Neuronal stem cell (in vitro differentiated cells): ENCODE measurements at places on chromosomes 12 and 14.

- DNase-seq: no peak
- no peak overlapping the region for H3K27ac ChIP-seq
- no peak overlapping the region for H3K4me3 ChIP-seq
Observed at GRCh38 chr14:65033181-65033580, 46.5 kb downstream of the FNTB start.

DNA sequence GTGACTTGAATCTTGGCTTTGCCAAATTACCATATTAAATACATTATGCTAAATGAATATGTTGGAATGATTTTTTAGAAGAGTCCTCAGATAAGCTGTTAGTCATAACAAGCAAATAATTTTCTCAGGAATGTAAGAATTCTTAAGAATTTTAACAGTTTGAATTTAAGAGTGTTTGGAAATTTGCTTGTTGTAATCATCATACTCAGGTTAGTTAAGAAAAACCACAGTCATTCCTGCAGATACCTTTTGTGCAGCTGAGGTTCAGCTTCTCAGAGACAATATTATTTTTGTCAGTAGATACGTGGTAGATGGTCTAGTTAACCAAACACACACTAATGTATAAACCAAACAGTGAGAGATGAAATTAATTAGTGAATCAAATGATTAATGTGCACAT lies 8.9 kb downstream of the WNK1 start:
- H3K4me3 ChIP-seq: no peak overlapping the region
- no peaks in the 10 kb centered on the region for H3K27me3 ChIP-seq
- H3K27ac ChIP-seq: no peak overlapping the region
- no peaks in the 10 kb centered on the region for H3K4me1 ChIP-seq

GRCh38 chr14:78566026-78566858 lies 396.1 kb downstream of the NRXN3 start:
- no peaks in the 10 kb centered on the region for H3K36me3 ChIP-seq
- H3K27ac ChIP-seq: no peak overlapping the region
- H3K4me1 ChIP-seq: no peaks in the 10 kb centered on the region
- no peaks in the 10 kb centered on the region for H3K27me3 ChIP-seq
- H3K4me3 ChIP-seq: no peak overlapping the region

- no peaks in the 10 kb centered on the region for H3K27me3 ChIP-seq
- no peak for DNase-seq
Observed at GRCh38 chr14:72573725-72574417, 320.0 kb downstream of the DPF3 start.

DNA sequence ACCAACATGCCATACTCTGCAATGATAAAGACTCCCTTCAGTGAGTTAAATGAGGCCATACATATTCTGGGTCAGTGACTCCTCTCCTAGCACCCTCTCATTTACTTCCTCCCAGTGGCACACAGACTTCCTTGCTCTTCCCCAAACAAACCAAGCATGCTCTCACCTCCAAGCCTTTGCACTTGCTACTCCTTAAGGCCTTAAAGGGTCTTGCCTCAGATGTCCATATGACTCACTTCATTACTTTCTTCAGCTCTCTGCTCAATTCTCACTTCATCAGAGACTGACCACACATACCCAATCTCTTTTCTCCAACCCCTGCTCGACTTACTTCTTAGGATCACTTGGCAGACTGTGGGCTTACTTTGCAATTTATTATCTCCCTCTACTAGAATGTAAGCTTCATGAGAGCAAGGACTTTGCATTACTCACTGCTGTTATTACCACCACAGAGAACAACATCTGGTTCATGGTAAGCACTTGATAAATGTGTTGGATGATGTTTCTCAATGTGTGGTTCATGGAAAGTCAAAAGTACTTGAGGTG lies 22.8 kb downstream of the DDX24 start:
- H3K27me3 ChIP-seq: no peaks in the 10 kb centered on the region
- no peak overlapping the region for H3K4me3 ChIP-seq
- no peak overlapping the region for H3K27ac ChIP-seq
- DNase-seq: no peak

DNA sequence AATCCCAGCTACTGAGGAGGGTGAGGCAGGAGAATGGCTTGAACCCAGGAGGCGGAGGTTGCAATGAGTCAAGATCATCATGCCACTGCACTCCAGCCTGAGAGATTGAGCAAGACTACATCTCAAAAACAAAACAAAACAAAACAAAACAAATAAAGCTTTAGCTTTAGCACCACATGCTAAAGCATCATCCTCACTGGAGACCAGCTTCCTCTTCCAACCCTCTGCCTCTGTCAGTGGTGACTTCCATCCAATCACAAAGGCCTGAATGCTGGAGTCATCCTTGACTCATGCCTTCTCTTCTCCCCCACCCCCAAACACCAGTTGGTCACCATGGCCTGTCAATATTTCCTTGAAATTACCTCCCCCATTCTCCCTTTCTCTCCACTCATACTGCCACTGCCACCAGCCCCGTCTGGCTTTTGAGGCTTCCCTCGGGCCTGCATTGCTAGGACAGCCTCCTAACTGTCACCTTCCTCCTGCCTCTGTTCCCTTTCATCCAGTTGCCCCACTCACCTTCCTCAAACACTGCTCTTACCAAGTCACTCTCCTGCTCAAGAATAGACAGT lies 1.4 kb downstream of the ZNF385A start:
- no peaks in the 10 kb centered on the region for H3K36me3 ChIP-seq
- H3K4me1 ChIP-seq: peaks cover 43% of the 10 kb centered on the region
- no peak overlapping the region for H3K27ac ChIP-seq
- H3K4me3 ChIP-seq: no peak overlapping the region
- no peak for DNase-seq

- no peaks in the 10 kb centered on the region for H3K27me3 ChIP-seq
- DNase-seq: no peak
- no peaks in the 10 kb centered on the region for H3K4me1 ChIP-seq
- no peak overlapping the region for H3K27ac ChIP-seq
Observed at GRCh38 chr12:100868487-100868886, 73.9 kb downstream of the ANO4 start.

DNA sequence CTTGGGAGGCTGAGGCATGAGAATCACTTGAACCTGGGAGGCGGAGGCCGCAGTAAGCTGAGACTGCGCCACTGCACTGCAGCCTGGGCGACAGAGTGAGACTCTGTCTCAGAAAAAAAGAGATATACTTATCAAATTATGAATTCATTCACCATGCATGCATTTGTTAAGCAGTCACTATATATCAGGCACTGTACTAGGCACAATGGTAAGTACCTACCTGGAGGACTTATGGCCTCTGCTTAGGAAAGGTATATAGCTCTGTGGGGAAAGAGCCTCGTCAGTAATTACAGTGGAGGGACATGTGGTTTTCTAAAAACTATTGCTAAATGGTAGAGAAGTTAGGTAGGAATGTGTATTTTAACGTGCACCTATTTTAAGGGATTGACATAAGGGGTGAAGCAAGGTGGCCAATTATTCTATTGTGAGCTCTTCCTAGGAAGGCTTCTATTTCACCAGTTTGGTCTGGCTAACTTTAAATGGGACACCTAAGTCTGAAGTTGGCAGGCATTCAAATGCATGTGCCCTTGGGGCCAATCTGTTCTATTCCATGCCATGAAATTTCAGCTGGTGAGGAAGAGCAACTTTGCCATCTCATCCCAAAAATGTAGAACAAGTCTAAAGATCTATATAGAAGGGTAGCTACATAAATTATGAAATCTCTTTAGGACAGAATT lies 15.0 kb downstream of the TCP11L2 start:
- H3K27ac ChIP-seq: no peak overlapping the region
- no peaks in the 10 kb centered on the region for H3K4me1 ChIP-seq
- H3K4me3 ChIP-seq: no peak overlapping the region
- H3K36me3 ChIP-seq: no peaks in the 10 kb centered on the region
- DNase-seq: no peak

DNA sequence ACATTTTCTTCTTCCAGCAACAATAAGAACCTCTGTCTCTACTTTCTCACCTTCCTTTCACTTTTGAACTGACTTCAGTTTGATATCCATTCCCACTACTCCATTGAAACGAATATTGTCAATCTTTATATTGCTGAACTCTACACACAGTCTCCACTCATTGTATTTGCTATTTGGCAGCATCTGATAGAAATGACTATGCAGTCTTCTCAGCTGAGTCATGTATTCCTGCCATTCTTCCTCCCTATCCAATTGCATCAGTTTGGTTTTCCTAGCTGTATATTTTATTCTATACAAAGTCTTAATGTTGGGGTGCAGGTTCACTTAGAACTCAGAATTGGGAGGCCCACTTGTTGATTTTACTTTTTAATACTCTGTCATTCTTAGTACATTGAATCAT lies 107.5 kb upstream of the CPNE8 start:
- no peak overlapping the region for H3K4me3 ChIP-seq
- H3K27ac ChIP-seq: no peak overlapping the region
- H3K4me1 ChIP-seq: no peaks in the 10 kb centered on the region
- H3K27me3 ChIP-seq: no peaks in the 10 kb centered on the region
- no peaks in the 10 kb centered on the region for H3K36me3 ChIP-seq
- DNase-seq: no peak

DNA sequence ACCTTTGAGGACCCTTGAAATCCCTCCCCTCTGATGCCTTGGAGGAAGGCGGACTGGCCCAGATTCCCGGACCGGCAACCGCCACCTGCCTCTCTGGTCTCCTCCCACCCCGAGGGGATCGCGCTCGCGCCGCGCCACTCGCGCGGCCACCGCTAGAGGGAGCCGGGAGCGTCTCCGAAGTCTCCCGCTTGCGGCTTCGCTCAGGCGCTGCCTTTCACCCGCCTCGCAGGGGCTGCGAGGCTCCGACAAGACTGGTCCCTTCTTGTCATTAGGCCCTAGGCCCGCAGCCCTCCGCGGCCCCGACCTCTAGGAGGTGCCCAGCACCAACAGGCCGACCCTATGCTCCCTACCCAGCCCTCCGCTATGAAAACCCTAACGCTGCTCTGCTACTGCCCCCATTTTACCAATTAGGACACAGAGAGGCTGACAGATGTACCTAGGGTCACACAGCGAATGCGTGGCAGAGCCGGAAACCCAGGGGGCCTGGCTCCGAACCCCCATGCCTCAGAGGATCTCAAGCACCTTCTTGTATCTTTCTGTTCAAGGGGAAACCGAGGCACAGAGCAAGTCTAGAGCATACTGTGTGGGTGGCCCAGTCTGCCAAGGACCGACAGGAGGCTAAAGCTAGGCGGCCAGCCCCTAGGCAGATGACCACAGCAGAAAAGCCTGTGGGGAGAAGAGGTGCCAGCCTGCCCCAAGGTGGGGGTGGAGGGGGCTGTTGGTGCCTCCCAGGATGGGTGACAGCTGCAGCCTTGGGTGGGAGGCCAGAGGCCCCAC lies 21.4 kb upstream of the VSX2 start:
- no peaks in the 10 kb centered on the region for H3K36me3 ChIP-seq

GRCh38 chr12:71938728-71939385 lies at the start of gene TPH2:
TPH2 (plus strand) TSS chr12:71938845; CDS start chr12:71938987, 142 bp downstream.
- H3K27me3 ChIP-seq: no peaks in the 10 kb centered on the region
- H3K27ac ChIP-seq: no peak within 1 kb of the TSS
- H3K4me3 ChIP-seq: no peak within 1 kb of the TSS

DNA sequence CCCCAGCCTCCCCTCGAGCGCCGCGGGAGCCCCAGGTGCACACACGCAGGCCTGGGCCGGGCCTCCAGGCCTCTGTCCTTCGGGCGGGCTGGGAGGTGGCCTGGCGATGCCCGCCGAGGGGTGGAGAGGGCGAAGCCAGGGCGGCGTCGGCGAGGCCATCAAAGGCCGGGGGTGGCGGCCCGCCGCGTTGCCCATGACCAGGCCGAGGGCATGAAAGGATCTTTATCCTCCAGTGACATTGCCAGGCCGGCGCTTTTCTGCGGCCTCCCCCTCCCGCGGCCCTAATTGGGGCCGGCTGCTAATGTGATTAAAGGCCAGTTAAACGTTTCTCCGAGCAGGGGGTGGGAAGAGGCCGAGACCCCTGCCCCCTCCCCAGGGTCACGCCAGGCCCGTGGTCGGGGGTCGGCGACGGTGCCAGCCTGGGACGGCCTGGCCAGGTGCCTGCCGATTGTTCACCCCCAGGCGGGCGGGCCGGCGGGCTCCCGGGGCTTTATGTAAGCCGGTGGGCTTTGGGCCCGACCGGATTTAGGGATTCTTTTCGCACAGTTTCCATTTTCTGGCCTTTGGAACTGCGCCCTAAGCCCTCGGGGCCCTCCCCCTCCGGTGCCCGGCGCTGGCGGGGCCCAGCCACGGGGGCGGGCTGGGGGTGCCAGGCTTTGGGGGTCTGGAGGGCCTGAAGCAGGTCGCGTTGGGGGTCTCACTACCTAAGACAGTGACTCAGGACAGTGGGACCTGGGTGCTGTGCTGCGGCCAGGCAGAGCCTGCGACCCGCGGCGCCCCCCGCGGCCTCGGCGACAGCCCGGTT lies 103.2 kb upstream of the DIO3 start:
- H3K4me3 ChIP-seq: no peak overlapping the region
- no peaks in the 10 kb centered on the region for H3K36me3 ChIP-seq
- no peak overlapping the region for H3K27ac ChIP-seq
- peaks cover 9% of the 10 kb centered on the region for H3K4me1 ChIP-seq
- peak; percentile 68 for DNase-seq

GRCh38 chr14:22084393-22085281 lies 411.0 kb upstream of the OR4E1 start:
- H3K27me3 ChIP-seq: no peaks in the 10 kb centered on the region
- DNase-seq: peak; percentile 52
- H3K4me1 ChIP-seq: no peaks in the 10 kb centered on the region
- H3K36me3 ChIP-seq: no peaks in the 10 kb centered on the region
- no peak overlapping the region for H3K27ac ChIP-seq

DNA sequence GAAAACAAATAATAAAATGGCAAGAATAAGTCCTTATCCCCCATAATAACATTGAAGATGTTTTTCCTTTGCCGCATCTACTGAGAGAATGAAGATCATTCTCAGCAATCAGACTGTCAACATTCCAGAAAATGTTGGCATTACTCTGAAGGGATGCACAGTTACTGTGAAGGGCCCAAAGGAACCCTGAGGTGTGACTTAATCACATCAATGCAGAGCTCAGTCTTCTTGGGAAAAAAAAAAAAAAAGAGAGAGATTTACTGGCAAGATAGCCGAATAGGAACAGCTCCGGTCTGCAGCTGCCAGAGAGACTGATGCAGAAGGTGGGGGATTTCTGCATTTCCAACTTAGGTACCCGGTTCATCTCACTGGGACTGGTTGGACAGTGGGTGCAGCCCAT lies 41.3 kb upstream of the OR6J1 start:
- H3K27ac ChIP-seq: no peak overlapping the region
- peaks cover 4% of the 10 kb centered on the region for H3K4me1 ChIP-seq
- H3K4me3 ChIP-seq: no peak overlapping the region
- no peak for DNase-seq
- H3K36me3 ChIP-seq: no peaks in the 10 kb centered on the region
- no peaks in the 10 kb centered on the region for H3K27me3 ChIP-seq

GRCh38 chr12:33588725-33589405 lies 149.2 kb upstream of the SYT10 start:
- H3K4me3 ChIP-seq: no peak overlapping the region
- H3K4me1 ChIP-seq: peaks cover 16% of the 10 kb centered on the region
- H3K36me3 ChIP-seq: no peaks in the 10 kb centered on the region
- H3K27ac ChIP-seq: no peak overlapping the region
- H3K27me3 ChIP-seq: no peaks in the 10 kb centered on the region
- DNase-seq: no peak

GRCh38 chr12:117347588-117347987 lies 13.8 kb downstream of the NOS1 start:
- DNase-seq: no peak
- H3K36me3 ChIP-seq: no peaks in the 10 kb centered on the region
- no peaks in the 10 kb centered on the region for H3K4me1 ChIP-seq

GRCh38 chr12:108021949-108022522 lies 107.1 kb upstream of the WSCD2 start:
- no peaks in the 10 kb centered on the region for H3K4me1 ChIP-seq
- no peak overlapping the region for H3K27ac ChIP-seq
- H3K36me3 ChIP-seq: no peaks in the 10 kb centered on the region
- no peaks in the 10 kb centered on the region for H3K27me3 ChIP-seq
- DNase-seq: no peak

GRCh38 chr12:40105265-40105514 lies 691 bp downstream of the SLC2A13 start:
- H3K4me1 ChIP-seq: peaks cover 3% of the 10 kb centered on the region
- H3K36me3 ChIP-seq: no peaks in the 10 kb centered on the region
- H3K27ac ChIP-seq: no peak overlapping the region
- peak overlapping the region; percentile 96 for H3K4me3 ChIP-seq
- peak; percentile 33 for DNase-seq
- no peaks in the 10 kb centered on the region for H3K27me3 ChIP-seq
